ENCODE measurements at places on chromosomes 1 and 21.

DNA sequence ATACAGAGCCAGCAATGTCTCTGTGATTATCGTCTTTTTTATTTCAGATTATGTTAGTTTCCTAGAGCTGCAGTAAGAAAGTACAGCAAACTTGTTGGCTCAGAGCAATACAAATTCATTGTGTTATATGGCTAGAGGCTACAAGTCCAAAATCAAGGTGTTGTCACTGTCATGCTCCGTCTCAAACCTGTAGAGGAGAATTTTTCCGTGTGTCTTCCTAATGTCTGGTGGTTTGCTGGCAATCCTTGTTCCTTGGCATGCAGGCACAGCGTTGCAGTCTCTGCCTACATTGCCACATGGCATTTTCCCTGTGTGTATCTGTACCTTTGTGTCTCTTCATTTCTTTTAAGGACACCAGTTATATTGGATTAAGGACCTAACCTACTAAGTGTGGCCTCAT, 244.4 kb downstream of the LRRIQ3 start:
- DNase-seq, result no peak

DNA sequence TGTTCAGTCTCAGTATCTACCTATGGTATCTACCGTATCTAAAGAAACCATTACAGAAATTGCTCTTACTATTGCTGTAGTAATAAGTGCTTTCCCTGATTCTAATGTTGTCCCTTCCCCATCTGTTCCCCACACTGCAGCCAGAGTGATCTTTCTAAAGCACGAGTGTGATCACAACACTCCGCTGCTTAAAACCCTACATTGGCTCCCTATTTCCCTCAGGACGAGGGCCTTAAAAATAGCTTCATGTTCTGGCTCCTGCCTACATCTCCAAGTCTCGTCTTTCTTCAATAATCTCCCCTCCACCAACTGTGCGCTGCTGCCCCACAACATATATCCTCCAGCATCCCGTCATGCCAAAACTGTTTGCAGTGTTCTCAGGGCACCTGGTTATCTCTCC, 150.6 kb downstream of the SDCCAG8 start:
- no peak for DNase-seq

DNA sequence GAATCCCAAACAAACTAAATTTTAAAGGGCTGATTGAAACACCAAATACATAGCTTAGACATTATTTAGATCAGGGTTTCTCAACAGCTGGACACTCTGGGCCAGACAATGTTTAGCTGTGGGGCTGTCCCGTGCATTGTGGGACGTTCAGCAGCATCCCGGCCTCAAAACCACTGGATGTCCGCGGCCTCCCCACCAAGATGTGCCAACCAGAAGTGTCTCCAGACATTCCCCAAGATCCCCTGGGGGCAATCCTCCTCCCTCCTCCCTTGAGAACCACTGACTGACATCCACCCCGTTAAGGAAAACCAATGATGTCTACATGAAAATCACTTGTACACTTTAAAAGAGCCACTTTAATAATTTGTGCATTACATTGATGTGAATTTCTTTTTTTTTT, 38.4 kb downstream of the CLSTN1 start:
- DNase-seq, result peak; percentile 56

DNA sequence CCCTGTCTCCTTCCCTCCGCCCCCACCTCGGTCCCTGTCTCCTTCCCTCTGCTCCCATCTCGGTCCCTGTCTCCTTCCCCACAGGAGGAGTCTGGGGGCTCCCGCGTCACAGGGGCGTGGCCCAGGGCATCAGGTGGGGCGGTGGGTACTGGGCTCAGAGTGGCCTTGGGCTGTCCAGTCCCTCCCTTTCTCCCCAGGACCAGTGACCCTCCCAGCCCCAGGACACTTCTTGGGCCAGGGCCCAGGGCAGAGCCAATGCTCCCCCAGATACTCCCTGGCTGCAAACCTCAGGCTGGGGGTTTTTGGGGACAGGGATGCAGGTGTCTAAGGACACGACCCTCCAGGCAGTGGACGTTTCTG, 6.8 kb upstream of the RNF223 start:
- no peak for DNase-seq

DNA sequence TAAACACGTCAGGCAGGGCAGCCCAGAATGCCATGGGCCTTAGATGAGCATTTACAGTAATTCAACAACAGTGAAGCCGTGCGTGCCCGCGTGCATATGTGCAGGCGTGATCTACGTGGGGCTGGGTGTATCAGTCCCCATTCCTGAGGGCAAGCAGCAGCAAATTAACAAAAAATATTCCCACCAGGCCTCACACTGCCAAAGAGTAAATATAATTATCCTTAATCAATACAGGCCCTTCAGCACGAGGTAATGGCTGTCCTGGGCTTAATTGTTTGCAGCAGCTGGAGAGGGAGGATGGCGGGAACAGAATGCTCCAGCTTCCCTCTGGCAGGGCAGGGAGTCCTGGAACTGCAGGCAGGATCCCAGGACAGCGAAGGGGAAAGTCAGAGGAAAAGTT, 91.8 kb downstream of the DDX20 start:
- no peak for DNase-seq

GRCh38 chr1:200147742-200148141, 120.2 kb downstream of the NR5A2 start:
- no peak for DNase-seq

DNA sequence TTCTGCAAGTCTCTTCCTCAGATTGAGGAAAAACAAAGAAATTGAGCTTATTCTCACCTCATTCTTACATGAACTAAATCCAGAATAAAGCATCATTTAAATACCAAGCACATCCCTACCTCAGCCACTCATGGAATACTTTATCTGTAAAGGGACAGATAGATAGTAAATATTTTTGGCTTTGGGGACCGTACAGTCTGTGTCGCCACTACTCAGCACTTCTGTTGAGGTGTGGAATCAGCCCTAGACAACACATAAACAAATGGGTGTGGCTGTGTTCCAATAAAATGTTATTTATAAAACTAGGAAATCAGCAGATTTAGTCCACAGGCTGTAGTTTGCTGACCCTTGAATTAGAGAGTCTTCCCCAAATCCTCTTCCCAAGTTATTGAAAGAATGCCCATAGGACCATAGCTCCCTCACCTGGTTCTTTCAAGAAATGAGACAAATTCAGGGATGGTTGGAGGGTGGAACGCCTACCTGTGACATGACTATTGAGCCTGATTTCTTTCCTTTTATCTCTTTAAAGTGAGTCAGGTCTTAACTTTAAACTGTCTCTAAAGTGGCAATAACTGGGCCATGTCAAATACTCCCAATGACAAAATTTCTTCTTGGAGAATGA, 878.5 kb downstream of the USP25 start:
- DNase-seq, result no peak

DNA sequence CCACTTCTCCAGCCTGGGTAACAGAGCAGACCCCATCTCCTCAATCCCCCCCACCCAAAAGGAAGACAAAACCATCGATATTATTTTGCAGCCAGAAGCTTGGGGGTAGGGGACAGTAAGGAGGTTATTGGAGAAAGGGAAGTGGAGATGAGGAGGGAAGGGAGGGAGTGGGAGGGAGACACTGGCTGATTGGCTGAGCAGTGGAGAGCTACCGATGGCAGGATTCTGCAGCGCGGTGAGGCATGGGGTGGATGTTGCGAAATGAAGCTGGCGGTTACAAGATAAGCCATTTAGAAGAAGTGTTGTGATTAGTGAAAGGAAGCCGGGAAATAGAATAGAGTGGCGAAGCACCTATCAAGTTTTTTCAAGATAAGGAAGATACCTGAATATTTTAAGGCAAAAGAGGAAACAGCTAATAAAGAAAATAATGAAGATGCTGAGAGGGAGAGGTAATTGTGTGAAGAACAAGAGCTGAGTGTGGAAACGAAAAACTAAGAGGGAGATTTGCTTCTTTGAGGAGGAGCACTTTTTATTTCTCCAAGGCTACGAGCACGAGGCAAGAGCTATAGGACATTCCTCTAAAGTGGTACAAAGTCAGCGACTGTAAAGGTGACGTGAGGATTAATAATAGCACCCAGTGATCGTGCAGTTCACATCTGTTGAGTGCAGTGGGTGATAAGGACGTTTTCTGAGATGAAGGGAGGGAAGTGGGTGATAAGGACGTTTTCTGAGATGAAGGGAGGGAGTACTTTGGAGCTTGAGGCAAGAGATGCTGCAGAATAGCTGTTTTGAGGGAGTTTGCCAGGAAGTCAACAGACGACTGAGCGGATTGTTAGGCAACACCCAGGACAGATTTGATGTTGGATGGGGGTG, 103.2 kb upstream of the KIF26B start:
- no peak for DNase-seq

DNA sequence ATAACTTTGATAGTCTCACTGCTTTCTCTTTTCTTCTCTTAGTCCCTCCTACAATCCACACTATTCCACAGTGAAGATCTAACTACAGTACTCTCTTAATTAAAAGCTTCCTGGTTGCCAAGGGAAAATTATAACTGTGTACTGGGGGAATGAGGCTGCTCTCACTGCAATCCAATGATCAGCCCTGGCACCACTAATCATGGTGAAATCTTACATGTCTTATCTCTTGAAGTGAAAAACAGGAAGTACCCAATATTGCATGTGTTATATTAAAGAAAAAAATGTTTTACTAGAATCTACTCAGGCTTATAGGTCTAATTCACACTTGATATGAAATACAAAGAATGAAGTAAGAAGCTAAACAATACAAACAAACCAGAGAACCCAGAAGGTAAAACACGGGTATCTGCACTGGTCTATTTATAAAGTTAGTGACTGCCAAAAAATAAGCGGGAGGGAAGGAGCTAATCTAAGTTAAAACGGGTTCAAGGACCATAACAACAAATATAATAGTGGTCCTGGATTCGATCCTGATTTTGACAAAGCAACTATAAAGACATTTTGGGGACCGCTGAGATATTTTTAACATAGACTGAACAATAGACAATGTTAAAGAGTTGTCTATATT, 57.5 kb downstream of the RGS2 start:
- DNase-seq, result no peak

GRCh38 chr21:18155508-18156193, 89.0 kb upstream of the CHODL start:
- peak; percentile 85 for DNase-seq

- no peak for DNase-seq
These were observed 688 bp downstream of the SCAMP3 start for GRCh38 chr1:155261493-155261851.

DNA sequence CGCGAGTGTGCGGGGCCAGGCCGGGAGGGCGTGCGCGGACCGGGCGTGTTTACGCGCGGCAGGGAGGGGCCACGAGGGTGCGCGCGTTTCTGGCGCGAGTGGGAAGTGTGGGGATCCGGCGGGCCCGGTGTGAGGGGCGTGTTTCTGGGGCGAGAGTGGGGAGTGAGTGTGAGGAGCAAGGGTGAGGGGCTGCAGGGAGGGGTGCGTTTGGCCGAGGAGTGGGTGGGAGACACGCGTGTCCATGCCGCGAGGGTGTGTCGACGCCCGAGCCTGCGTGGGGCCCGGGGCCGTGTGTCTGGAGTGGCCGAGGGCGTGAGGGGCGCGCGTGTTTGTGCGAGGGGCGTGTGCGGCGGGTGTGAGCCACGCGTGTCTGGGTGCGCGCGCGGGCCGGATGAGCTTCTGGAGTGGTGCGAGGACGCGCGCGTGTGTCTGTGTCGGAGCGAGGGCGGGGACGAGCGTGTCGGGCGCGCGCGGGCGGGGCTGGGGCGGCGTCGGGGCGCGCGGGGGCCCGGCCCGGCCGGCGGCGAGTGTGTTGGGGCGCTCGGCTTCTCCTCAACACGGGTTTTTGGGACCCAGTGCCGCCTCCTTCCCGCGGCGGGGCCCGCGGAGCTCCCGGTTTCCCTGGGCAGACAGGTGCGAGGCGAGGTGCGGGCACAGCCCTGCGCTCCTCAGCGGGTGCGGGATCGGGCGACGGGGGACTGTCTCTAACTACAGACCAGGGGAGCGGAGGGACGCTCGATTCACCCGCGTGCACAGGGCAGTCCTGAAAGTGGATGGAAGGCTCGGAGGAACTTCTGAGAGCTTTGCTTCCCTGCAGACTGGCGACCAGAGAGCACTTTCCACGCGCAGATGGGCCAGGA, 65.8 kb upstream of the VAMP3 start:
- DNase-seq, result no peak

- DNase-seq, result no peak
These were observed 44.9 kb downstream of the PARP1 start for GRCh38 chr1:226362891-226363447.

DNA sequence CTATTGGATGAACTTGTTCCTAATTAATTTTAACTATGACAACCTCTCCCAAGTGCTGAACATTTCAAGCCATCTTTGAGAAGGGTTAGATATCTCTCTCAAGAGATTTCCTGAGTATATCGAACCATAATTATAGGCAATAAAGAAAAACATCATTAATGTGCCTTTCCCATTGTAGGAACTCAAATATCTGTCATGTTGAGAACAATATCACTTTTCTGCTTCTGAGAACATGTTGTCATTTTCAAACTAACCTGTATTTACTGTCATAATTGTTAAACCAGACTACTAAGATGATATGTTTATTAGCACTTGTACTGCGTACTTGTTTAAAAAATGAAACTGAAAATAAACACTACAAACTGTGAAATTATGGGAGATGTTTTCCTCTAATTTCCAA, 4.3 kb downstream of the EPS15 start:
- no peak for DNase-seq
